H4 (cell line): ENCODE measurements at places on chromosomes 2 and 18.

GRCh38 chr2:197092431-197092830 is 165.9 kb upstream of the PGAP1 start:
- DNase-seq, result no peak

- no peak for DNase-seq
Measured at GRCh38 chr18:37261246-37261840, 304.3 kb downstream of the CELF4 start.

- DNase-seq, result no peak
Measured at GRCh38 chr18:24536326-24536725, 75.9 kb downstream of the HRH4 start.

- DNase-seq, result no peak
Measured at GRCh38 chr2:134536296-134536695, 182.5 kb downstream of the TMEM163 start.

- DNase-seq, result no peak
Measured at GRCh38 chr2:31333046-31333445, 81.5 kb downstream of the XDH start.

DNA sequence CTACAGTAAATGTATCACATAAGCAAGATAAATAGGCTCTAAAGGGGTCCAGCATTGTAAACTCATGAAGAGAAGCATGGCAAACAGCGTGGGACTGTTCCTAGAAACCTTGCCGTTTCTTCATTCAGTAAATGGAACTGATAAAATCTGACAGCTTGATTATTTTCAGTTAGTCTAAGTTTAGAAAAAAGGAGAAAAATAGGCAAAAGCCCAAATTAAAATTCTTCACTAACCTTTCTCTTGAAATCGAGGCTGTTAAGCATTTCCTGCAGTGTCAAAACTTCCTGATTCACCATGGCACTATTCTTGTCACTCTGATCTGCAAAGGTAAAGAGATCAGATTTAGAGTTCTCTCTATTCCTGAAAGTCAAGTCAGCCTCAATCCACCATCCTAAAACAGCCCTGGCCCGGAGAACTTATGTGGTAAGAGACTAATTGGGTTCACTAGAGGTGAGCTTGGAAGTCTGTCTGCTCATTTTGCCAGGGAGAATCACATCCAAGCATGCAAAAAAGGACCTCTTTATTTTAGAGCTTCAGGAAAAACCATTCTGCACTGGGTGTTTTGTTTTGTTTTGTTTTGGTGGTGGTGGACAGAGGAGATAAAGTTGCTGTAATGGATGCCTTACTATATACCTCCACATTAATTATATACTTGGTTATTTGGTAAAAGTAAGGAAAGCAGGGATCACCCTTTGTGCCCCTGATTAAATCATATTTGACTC is 52.4 kb upstream of the STAT1 start:
- no peak for DNase-seq

- no peak for DNase-seq
Measured at GRCh38 chr18:74154716-74155115, 6.4 kb downstream of the TIMM21 start.

DNA sequence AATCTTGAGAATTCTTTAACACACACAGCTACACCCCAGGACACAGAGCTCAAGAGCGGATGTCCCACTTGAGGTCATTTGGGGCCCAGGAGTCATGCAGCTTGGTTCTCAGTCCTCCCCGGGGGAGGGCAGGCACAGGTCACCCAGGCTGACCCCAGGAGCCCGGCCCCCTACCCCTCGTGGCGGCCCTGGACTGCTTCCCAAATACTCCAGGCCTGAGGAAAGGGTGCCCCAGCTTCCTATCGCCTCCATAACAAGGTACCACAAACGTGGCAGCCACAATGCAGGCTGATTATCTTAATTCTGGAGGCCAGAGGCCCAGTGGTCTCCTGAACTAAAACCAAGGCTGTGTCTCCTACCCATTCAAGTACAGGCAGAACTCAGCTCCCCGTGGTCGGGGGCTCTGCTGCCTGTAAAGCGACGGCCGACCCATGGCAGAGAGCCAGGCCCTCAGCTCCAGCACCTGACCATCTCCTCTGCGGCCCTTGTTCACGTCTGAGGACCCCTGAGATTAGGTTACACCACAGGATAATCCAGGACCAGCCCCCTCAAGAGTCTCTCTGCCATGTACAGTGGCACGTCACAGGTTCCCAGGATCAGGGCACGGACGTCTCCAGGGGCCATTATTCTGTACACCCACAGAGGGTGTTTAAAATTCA is 10.5 kb downstream of the SLC66A2 start:
- no peak for DNase-seq

DNA sequence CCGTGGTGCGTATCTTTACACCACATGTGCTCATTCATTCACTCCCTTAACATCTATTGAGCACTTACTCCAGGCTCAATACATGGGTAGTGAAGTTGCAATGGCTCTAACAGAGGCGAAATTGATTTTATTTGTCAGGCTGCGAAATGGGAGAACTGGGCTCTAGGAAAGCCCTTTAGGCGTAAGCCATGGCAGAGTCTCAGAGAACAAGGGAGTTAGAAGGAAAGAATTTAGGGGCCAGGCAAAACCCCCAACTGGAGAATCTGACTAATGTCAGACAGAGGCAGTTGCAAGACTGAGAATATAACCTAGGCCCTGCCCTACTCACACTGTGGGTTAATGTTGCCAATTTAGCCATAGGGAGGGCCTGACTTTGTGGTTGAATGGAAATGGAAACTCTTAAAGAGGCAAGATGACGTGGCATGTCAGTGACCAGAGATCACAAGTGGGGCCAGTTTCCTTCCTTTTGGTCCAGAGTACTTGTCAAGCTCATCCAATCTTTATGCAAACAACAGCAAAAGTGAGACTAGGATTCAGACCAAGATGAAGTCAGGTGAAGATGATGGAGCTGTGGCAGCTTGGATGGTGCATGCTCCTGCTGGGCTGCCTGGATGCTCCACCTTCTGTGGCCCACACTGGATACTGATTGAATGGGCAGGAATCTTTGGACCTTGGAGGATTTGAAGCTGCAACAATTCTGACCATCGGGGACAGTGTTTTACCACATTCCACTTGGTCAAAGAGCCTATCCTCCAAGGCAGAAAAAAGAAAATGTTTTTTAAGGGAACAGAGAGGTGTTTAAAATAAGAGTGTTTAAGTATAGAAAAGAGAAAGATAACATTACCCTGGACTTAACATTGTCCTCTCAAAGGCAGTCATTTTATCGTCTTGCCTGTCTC is 92.2 kb downstream of the CAPN13 start:
- no peak for DNase-seq

DNA sequence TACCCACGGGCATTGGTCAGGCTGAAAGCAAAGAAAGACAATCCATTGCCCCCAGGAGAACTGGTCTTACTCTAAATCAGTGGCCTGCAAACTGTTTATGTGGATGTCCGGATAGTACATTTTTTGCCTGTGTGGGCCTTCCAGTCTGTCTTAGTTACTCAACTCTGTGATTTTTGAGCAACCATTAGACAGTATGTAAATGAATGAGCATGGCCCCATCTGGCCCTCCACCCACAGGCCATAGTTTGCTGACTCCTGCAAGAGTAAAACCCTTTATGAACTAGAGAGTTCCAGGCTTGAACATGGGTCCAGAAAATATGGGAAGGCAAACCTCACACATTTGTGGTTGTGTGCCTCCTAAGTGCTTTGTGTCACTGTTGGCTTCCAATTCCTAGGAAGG is 55.7 kb upstream of the CYP1B1 start:
- DNase-seq, result no peak

GRCh38 chr2:29522951-29523669 is 398.3 kb downstream of the ALK start:
- no peak for DNase-seq

DNA sequence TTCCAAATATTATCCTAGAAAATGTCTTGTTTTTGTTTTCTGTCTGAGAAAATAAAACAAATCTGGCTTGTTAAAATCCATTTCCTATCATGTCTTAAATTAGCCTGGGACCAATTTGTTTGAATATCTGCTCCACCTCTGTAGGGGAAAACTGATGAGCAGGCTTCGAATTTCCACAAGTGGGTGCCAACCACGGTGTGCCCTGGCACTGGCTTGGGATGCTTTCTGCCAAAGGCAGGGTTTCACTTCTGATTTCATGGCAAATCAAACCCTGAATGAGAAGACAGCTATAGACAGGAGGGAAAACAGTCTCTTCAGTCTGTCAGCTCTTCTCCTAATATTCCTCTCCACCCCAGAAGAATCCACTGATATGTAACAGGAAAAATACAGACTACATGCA is 33.7 kb upstream of the STAT4 start:
- no peak for DNase-seq

- no peak for DNase-seq
Measured at GRCh38 chr2:217795706-217796465, 206.9 kb downstream of the TNS1 start.

- DNase-seq, result no peak
Measured at GRCh38 chr18:78730546-78730945, 249.1 kb upstream of the SALL3 start.
